ENCODE measurements at places on chromosomes 13 and 19.

DNA sequence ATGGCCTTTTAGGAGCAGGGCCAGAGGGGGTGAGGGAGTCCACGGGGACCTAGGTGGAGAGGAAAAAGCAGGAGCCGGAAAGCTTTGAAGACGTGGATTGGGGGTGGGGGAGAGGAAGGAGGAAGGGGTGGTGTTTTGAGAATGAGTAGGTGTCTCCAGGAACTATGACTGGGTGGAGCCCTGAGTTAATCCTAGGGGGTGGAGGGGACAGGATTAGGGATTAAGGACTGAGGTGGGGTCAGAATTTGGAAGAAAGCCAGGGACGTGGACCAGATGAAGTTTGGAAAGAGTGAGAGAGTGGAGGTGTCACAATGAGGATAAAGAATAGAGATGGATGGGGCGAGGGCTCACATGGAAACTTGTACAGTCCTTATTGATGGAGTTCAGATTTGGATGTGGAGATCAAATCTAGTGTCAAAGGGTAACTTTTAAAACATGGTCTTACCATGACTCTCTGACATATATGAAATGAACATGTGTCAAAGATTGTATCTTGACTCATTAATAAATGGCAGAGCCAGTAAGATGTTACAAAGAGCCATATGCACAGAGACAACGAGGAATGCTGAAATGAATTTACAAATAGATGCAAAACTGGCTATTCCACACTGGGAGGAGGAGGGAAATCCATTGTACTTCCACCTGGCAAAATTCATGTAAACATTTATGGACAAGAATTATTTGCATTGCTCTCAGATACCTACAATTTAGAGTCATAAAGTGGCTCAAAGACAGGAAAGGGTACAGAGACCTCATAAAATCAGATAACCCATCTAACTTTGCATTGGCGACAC lies 1.7 kb upstream of the KLK13 start:
- DNase-seq = peak; percentile 14

DNA sequence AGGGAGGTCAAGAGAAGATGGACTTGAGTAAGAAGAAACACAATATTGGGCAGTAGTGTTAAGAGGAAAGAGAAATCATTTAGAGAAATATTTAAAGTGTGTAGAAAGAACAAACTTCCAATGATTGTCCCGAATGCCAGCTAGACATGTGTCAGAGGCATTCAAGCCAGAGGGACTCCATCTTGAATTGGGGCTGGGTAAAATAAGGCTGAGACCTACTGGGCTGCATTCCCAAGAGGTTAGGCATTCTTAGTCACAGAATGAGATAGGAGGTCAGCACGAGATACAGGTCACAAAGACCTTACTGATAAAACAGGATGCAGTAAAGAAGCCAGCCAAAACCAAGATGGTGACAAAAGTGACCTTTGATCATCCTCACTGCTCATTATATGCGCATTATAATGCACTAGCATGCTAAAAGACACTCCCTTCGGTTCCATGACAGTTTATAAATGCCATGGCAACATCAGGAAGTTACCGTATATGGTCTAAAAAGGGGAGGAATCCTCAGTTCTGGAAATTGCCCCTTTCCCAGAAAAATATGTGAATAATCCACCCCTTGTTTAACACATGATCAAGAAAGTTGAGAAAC lies 127.0 kb upstream of the IPO5 start:
- DNase-seq = no peak

DNA sequence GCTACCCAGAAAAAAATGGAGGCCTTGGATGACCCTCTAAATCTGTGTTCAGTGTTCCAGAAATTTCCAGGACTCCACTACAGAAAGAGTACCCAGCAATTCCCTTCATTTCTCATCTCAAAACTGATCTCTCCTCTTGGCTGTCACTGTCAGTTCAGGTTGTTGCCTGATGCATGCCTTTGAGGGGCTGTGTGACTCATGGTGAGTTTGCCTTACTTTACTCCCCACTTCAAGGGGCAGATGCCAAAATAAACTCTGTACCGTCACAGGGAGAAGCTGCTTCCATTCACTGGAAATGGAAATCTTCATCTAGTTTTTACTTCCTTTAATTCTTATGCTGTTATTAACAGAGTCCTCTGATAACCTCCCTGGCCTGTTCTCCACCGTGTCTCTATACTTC lies 1075.0 kb downstream of the DIAPH3 start:
- DNase-seq = no peak

GRCh38 chr13:66780814-66781213 lies 449.3 kb downstream of the PCDH9 start:
- no peak for DNase-seq

DNA sequence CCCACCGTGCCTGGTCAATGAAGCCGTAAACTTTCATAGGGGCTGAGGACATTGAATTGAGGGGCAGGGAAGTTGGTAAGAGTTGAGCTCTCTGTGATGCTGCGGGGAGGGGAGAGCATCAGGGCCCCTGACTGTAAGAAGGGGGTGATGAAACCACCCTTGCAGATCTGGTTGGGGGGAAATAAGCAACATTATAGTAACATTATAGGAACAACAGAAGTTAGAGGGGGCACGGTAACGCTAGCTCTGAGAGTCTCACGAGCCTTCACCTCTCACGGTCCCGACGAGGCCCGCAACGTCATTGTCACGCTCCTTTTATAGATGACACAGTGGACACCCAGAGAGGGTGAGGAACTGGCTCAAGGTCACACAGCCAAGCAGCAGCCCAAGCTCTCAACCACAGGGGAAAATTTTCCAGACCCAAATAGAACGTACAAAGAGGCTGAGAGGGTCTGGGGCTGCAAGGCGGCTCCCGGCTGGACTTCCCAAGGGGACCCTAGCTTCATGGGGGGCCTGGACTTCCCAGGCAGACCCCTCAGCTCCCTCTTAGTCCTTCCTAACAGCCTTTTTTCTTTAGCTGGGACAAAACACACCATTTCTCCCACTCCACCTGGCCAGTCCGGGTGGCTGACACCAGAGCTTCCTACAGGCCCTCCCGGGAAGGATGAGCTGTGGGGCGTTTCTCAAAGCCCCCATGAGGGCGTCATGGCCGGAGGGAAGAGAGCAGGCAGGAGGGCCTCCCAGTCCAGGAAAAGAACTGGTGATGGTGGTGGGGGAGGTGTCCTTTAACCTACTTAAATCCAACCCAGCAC lies 4.1 kb downstream of the TLE5 start:
- no peak for DNase-seq

GRCh38 chr19:6685482-6685881 lies 15.5 kb upstream of the TNFSF14 start:
- DNase-seq = no peak

- no peak for DNase-seq
Measured at GRCh38 chr19:17450264-17451075, 2.0 kb upstream of the TMEM221 start.

DNA sequence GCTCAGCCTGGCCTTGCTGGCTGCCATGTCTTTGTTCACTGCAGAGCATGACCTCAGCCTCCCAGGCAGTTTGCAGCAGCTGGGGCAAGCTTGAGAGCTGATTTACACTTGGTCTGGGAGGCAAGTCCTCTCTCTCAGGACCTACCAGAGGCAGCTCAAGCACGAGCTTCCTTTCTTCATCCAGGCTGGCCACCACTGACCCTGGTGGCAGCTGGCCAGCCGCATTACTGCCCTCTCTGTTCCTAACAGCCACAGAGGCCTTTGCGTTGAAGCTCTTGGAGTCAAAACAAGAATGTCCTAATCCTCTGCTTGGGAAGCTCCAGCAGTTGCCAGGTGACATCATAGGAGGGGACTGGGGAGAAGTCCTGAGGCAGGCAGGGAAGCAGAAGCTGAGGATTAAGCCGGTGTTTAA lies 85.7 kb downstream of the NUFIP1 start:
- DNase-seq = no peak

DNA sequence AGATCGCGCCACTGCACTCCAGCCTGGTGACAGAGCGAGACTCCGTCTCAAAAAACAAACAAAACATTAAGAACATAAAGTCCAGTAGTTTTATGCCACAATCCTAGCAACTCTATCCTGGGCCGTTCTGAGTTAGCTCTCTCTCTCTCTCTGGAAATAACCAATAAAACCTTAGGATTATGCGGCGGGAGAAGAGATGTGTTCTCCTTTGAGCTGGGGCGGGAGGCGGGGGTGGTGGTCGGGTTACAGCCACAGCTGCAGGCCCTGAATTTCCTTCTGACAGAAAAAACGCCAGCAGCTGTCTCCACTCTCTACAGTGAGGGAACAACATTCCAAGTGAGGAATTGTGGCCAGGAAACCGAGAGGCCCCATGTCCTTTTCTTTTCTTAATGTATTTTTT lies 9.1 kb upstream of the PNMA8A start:
- no peak for DNase-seq

DNA sequence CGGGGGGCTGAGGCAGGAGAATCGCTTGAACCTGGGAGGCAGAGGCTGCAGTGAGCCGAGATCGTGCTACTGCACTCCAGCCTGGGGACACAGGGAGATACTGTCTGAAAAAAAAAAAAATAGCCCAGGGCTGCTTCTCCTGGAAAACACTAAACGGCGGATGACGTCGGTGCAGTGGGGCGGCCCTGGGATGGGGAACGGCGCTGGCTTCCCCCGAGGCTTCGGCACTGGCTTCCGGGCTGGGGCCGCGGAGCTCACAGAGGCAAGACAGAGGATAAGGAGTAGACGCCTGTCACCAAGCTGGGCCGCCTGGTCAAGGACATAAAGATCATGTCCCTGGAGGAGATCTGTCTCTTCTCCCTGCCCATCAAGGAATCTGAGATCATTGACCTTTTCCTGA lies 5.0 kb downstream of the PRSS57 start:
- DNase-seq = no peak

- DNase-seq = no peak
Measured at GRCh38 chr13:104315606-104316005, 1249.4 kb upstream of the SLC10A2 start.

- no peak for DNase-seq
Measured at GRCh38 chr13:75790198-75790970, 154.3 kb downstream of the LMO7 start.

DNA sequence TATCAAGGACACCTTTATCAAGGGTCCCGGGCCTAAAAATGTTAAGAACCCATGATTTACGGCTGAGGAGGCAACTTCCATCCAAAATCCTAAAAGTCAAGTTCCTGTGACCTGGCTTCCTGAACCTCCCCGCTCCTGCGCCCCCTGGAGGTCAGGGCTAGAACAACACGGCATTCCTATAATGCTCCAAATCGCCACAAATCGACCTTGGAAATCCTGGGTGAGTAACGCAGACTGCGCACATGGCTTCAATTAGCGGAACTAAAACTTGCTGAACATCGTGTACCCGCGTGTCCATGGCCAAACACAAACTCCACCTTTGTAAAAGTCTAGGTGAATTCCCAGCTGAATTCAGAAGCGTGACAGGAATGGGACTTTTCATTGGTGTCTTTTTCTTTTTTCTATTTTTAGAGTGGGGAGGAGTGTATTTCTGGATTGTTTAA lies 4.3 kb upstream of the C5AR1 start:
- DNase-seq = peak; percentile 51

DNA sequence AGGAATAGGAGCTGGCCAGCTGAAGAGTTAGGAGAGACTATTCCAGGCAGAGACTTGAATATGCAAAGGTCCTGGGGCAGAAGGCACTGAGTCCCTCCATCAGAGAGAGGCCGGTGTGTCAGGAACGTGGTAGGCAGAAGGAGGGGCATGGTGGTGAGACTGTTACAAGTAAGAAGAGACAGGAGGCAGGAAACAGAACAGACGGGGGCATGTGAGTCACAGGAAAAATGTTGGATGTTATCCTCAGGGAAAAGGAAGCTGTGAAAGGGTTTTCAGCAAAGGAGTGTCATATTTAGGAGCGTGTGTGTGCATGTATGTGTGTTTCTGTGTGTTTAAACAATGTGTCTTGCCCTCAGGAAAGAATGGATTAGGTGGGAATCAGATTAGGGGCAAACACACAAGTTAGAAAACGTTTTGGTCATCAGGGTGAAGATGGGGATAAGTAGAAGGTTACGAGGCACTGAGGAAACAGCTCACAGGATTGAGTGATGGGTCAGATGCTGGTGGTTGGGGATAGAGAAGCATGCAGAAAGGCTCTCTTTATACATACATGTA lies 1.1 kb downstream of the EDDM13 start:
- DNase-seq = no peak

GRCh38 chr13:84985860-84986259 lies 813.4 kb downstream of the SLITRK6 start:
- DNase-seq = no peak

- no peak for DNase-seq
Measured at GRCh38 chr13:113900646-113901045, 36.8 kb upstream of the GAS6 start.

GRCh38 chr19:3950871-3951861 lies 18.3 kb downstream of the NMRK2 start:
- no peak for DNase-seq

GRCh38 chr13:74087357-74087756 lies 46.8 kb downstream of the KLF12 start:
- no peak for DNase-seq

DNA sequence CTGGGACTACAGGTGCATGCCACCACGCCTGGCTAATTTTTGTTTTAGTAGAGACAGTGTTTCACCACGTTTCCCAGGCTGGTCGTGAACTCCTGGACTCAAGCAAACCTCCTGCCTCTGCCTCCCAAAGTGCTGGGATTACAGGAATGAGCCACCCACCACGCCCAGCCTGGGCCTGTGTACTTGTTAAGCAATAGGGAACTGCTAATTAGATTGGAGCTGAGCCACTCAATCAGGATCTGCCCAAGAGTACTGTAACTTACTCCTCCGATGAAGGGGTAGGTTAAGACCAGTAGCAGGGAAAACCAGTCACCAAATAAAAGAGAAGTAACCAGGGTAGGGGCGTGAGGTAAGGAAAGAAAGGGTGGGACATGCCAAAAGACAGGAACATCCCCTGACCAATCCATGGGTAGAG lies 2.3 kb downstream of the DDX39A start:
- DNase-seq = no peak

DNA sequence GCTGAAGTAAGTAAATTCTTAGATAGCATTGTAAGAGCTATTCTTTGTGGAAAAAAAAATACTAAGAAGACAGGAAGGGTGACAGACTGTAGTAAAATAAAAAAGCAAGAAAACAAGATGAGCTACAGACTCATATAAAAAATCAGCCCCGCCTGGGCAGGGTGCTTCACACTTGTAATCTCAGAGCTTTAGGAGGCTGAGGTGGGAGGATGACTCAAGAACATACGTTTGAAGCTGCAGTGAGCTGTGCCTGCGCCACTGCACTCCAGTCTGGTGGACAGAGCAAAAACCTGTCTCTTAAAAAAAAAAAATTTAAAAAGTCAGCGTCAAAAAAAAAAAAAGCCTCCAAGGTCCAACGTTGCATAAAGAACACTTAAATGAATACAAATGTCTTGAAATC lies 102.1 kb downstream of the VWA8 start:
- no peak for DNase-seq

DNA sequence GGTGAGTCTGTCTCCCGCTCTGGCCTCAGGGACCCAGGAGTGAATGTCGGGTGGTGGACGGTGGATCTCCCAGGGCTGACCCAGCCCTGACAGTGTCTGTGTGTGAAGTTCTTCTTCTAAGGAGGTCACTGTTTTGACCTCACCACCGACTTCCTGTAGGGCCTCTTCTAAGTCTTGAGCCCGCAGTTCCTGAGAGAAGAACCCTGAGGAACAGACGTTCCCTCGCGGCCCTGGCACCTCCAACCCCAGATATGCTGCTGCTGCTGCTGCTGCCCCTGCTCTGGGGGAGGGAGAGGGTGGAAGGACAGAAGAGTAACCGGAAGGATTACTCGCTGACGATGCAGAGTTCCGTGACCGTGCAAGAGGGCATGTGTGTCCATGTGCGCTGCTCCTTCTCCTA lies at the start of gene SIGLEC7:
Gene SIGLEC7, plus strand, starts transcription at position 183 of the 400 bp plus-strand sequence. Its CDS starts 69 bp downstream, at position 252.
- no peak for DNase-seq

- DNase-seq = no peak
Measured at GRCh38 chr19:50694815-50695145, 24.8 kb downstream of the SHANK1 start.

Data from NCI-H748 treated with DMSO at 0.1 percent for 48 hours (cell line).